NCI-H1092 treated with DMSO at 0.1 percent for 48 hours (cell line): ENCODE measurements at places on chromosomes 7 and 10.

GRCh38 chr7:139634087-139634486, 110.6 kb downstream of the CLEC2L start:
- no peak for DNase-seq

DNA sequence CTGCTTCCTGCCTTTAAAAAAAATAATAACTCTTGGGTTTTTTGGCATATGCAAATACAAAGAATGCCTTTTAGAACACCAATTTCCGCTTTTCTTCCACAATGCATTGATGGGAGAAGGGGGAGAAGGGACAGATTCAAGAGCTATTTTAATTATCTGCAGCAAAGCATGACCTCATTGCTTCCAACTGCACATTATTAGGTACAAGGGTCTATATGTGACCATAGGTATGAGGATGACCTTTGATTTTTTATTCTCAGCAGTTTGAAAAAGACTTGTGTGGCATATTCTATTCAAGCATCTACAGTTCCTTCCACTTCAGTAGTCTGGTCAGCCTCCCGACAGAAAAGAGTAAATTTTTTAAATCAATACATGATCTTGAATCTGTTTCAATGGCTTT, 39.7 kb downstream of the GRB10 start:
- no peak for DNase-seq

GRCh38 chr10:122254831-122255230, 16.3 kb upstream of the BTBD16 start:
- DNase-seq, result no peak

GRCh38 chr10:79299397-79300241, 47.6 kb upstream of the PPIF start:
- no peak for DNase-seq

- DNase-seq, result peak; percentile 43
These were observed 597 bp downstream of the ZNF277 start for GRCh38 chr7:112206991-112207592.

DNA sequence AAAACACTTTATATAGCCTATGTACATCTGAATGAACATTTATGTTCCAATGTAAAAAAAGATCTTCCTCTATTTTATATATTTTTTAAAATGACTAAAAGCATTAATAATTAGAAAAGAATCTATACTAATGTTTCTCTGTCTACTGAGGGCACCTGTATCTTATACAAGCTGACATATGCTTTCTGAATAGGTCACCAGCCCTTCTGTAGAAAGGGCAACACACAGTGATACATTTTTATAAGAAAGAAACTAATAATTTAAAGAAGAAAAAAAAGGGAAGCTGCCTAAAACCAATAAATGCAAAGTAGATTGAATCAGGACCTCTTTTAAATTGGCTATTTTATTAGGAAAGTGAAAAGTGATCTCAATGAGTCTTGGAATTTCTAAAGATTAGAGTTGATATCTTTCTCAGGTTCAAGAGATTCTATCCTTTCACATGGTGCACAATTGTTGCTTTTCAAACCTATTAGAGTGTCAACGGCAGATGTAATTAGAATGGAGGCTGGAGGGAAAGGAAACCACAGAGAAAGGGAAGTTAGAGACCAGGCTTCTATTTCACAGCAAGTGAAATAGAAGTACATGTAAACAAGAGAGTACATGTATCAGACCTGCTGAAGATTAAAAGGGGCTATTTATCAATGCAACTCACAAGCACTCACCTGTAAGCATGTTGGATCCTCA, 6.3 kb downstream of the MTPN start:
- DNase-seq, result no peak

- no peak for DNase-seq
These were observed 486.7 kb downstream of the SDK1 start for GRCh38 chr7:3787717-3788264.
